Astrocyte of the spinal cord (primary cell): ENCODE measurements at places on chromosomes 1 and 21.

GRCh38 chr1:237013608-237014007, 9.4 kb upstream of the MT1HL1 start:
- DNase-seq, result peak; percentile 27

GRCh38 chr1:34144766-34145165, 20.3 kb downstream of the CSMD2 start:
- no peak for DNase-seq

- no peak for DNase-seq
Measured at GRCh38 chr1:222251847-222252246, 296.1 kb downstream of the HHIPL2 start.

GRCh38 chr1:109472779-109473178, 6.4 kb downstream of the SYPL2 start:
- no peak for DNase-seq

DNA sequence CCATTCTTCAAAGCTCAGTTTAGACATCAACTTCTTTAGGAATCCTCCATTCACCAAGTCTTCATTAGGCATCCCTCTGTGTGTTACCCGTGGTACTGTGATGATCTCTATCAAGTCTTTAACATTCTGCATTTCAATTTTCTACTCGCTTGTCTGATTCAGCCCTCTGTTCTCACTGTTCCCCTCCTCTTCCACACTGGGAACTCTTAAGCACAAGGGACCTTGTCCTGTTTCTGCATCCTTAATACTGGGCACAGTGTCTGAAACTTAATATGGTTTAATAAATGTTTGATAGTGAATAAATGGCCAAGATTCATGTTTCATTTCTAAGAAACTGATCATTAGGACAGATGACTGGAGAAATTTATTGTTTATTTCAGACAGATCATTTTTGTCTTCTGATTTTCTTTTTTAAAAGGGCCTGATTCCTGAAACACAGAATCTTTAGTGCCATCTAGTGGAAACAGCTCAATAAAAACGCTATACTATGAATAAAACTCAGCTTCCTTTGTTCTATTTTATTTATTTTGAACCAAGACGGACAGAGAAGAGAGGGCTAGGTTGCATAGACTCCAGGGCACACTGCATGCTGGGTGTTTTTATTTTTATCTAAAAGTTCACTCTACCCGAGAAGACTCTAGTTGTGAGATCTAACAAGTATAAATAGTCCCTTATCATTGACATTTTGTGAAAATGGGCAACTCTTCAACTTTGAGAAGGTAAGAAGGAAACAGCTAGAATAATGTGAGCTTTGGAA, 7.0 kb upstream of the TRIM45 start:
- peak; percentile 74 for DNase-seq

DNA sequence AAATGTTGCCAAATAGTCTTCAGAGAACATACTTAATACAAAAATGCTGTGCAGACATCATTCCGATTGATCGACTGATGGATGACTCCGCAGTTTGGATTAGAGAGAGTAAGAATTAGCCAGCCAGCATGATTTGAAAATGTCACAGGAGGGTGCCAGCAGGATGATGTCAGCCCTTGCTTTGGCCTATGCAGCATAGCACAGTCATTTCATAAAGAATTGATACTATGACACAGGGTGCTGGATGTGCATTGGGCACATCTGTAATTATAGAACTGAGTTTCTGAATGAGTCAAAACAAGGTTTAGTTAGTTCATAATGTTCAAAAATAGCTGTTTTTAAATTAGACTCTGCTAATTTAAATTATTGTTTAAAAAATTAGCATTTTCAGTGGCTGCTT, 21.6 kb upstream of the TRAF5 start:
- DNase-seq, result peak; percentile 39

GRCh38 chr1:193538003-193538354, 351.6 kb upstream of the B3GALT2 start:
- no peak for DNase-seq

DNA sequence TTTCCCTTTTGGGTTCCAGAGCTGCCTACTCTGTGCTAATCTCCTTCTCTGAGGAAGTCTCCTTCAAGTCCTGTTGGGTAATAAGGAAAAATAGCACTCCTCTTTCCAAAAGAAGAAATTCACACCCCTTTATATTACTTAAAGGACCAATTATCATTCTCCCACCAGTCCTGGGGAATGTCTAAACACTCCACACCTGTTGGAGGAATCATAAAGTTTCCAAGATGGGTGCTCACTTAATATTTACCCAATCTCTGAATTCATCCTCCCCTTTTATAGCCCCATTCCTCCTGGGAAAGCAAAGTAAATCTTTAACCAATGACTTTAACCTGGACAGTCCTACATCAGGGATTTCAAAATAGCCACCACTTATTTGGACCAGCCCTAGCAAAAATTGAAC, 873.1 kb downstream of the KCNT2 start:
- DNase-seq, result no peak

- DNase-seq, result no peak
Measured at GRCh38 chr1:228477263-228477662, 9.9 kb upstream of the RNF187 start.

DNA sequence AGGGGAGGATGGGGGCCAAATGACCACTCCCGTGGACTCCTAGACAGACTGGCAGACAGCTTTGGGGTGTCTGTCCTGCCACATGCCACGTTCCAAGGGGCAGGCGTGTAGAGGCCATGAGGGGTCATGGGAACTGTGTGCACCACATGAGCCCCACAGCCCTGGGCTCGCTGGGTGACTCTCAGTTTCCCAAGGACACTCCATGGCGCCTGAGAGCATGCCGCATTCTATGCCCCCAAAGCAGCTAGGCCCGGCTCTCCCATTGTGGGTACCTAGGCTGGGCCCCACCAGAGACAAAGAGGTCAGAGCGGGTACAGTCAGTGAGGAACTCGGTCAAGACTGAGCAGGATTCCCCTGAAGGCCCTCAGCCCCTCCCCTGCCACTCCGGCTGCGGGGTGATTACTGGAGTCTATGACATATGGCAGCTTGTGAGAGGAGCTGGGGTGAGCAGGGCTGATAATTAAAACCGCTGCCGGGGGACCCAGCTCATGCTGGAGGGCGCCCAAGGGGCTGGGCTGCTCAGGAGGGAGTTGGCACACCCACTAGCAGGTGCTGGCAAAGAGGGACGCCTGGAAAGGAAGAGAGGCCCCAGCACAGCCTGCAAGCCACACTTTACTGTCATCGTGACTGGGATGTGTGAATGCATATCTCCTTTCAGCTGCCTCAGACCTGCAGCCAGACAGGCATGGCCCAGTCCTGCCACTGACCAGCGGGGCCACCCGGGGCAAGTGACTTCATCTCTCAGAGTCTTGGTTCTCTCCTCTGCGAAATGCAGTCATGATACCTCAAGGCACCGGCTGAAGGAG, 8.4 kb downstream of the LRP8 start:
- DNase-seq, result no peak

- DNase-seq, result no peak
Measured at GRCh38 chr21:35509001-35509704, 460.1 kb upstream of the RUNX1 start.

GRCh38 chr1:200802865-200803512, 64.3 kb downstream of the CAMSAP2 start:
- DNase-seq, result peak; percentile 80

- DNase-seq, result no peak
Measured at GRCh38 chr1:211684791-211685190, 9.4 kb upstream of the NEK2 start.

GRCh38 chr1:99539131-99539530, 106.8 kb upstream of the PALMD start:
- no peak for DNase-seq

DNA sequence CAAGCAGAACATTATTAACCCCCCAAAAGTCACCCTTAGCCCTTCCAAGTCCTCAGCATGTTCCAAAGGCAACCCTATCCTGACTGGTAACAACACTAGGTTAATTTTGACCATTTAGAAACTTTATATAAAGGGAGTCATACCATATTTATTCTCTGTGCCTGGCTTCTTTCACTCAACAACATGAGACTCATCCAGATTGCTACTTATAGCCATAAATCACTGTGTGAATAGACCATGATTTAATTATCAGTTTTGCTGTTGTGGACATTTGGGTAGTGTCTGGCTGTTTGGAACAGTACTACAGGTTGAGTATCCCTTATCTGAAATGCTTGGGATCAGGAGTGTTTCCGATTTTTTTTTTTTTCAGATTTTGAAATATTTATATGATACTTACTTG, 252.1 kb downstream of the DISC1 start:
- DNase-seq, result no peak

GRCh38 chr1:207811920-207812720, 60.3 kb downstream of the CD46 start:
- DNase-seq, result no peak

DNA sequence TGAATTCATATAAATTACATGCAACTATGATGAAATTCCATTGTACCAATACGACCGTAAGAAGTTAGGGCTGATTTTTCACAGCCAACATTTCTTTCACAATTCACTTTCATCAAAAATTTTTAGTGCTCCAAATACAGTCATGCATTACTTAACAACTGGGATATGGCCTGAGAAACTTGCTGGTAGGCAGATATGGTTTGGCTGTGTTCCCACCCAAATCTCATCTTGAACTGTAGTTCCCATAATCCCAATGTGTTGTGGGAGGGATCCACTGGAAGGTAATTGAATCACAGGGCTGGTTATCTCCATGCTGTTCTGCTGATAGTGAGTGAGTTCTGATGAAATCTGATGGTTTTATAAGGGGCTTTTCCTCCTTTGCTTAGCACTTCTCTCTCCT, 244.4 kb downstream of the AKT3 start:
- no peak for DNase-seq

GRCh38 chr1:100469578-100469977, 68.4 kb upstream of the GPR88 start:
- no peak for DNase-seq

DNA sequence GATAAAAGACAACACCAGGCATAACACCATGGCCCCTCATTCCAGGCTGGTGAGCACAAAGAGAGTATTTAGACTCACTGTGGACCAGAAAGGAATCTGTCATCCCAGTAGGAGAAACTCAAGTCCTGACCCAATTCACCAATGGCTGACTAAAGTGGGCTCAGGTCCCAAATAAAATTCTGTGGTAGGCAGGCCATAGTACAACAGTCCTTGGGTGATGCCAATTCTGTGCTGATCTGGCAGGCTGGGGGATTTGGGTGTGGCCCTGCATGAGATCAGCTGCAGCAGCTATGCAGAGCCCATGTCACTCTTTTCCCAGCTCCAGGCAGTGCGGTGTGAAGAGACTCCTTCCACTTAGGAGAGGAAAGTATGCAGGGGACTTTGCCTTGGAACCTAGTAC, 245.1 kb downstream of the LBR start:
- no peak for DNase-seq

GRCh38 chr1:47921935-47922415, 75.2 kb downstream of the TRABD2B start:
- no peak for DNase-seq

- no peak for DNase-seq
Measured at GRCh38 chr1:163912170-163912884, 590.6 kb downstream of the NUF2 start.

DNA sequence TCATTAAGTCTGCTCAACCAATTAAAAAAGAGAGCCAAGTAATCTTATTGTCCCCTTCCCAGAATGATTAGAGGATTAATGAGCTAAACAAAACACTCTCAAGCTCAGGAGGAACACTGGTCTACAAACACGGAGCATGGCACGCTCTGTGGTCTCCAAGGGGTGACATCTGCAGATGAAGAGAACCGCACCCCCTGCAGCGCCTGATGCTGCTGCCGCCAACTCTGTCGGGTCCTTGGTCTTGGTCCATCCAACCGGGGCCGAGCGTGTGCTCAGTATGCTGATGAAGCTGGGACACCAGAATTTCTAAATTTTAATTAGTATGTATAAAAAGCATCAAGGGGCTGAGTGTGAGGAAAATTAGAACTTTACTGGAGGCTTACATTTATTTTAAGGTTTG, 82.7 kb downstream of the LPAR3 start:
- no peak for DNase-seq

DNA sequence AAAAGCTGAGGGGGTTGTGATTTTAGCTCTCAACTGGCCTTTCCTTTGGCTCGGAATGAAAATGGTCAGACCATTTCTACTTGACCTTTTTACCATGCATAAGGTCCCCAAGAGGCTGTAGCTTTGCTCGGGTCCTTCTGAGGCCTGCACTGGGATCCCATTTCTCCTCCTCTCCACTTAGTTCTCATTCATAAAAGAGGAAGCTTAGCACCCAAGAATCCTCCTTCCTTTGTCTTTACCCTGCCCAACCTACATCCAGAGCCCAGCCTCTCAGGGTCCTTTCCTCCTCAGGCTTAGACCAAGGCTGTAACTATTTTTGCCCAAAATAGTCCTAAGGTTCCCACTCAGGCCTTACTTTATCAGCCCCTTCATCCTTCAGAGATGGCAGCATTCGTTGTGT, 6.0 kb upstream of the SLC27A3 start:
- DNase-seq, result no peak

GRCh38 chr1:162994921-162995320, 74.2 kb upstream of the RGS4 start:
- DNase-seq, result no peak

GRCh38 chr1:39655578-39656268, 16.2 kb downstream of the NT5C1A start:
- DNase-seq, result no peak

DNA sequence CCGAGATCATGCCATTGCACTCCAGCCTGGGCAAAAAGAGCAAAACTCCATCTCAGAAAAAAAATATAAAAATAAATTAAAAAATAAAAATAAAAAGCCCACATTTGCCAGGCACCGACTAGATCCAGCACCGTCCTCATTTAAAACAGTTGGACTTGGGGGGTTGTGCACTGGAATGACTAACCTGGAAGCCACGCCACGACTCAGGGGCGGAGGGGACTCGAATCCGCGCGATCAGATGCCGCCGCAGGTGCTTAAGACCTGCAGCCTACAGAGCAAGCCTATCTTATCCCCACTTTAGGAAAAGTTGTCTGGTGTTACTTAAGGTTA, 38.5 kb downstream of the ZBTB8OS start:
- DNase-seq, result no peak

GRCh38 chr1:226637147-226637935, 88.8 kb downstream of the STUM start:
- DNase-seq, result no peak

DNA sequence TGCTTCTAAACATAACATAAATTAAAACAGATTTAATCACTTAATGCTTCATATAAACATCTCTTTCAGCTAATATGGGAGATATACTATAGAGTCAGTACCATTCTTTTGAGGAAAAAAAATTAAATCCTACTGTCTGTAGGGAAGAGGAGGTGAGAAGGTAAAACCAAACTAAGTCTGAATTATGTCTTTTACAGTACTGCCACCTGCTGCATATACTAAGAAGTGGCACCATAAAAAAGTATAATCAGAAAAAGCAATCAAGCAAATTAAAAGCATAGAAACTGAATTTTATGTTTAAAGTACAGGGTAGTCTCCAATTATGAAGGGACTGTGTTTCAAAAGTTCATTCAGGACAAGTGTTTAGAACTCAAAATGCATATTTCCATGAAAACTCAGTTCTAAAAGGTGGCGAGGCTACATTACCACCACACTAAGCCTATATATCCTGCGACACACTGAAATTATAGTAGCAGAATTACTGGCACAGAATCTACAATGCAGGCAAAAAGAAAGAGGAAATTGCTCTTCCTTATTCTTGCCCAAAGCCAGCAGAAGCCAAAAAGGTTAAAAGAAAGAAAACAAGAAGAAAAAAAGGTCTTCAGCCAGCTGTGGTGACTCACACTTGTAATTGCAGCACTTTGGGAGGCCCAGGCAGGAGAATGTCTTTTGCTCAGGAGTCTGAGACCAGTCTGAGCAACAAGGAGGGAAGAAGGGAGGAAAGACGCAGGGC, 9.0 kb downstream of the NSL1 start:
- DNase-seq, result peak; percentile 62

GRCh38 chr1:235067396-235068157, 61.1 kb downstream of the TOMM20 start:
- peak; percentile 99 for DNase-seq

- DNase-seq, result no peak
Measured at GRCh38 chr1:3659093-3659492, 6.8 kb downstream of the TP73 start.
